Stimulated activated CD8-positive, alpha-beta memory T cell treated with anti-CD3 and anti-CD28 coated beads, Interleukin-2, amount 100 ng/mL, for 1 hour (primary cell): ENCODE measurements at places on chromosomes 13 and 19.
A peak's percentile ranks its signal among the peaks of the same experiment; 100 is the strongest.

GRCh38 chr19:10419200-10419645 lies 1.1 kb upstream of the PDE4A start:
- no peak for DNase-seq

DNA sequence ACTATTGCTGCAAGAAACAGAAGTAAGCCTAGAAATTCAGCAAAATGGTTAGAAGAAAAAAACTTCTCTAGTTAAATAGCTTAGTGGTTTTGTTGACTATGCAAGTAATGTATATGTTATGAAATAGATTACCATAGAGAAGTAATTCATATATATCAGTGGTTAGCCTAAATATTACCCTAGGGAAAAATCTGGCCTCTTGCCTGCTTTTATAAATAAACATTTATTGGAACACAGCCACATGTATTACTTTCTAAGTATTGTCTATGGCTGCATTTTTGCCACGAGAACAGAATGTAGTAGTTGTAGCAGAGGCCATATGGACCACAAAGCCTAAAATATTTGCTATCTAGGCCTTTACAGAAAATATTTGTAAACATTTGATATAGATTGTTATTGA lies 1471.7 kb upstream of the PRR20A start:
- DNase-seq = no peak

DNA sequence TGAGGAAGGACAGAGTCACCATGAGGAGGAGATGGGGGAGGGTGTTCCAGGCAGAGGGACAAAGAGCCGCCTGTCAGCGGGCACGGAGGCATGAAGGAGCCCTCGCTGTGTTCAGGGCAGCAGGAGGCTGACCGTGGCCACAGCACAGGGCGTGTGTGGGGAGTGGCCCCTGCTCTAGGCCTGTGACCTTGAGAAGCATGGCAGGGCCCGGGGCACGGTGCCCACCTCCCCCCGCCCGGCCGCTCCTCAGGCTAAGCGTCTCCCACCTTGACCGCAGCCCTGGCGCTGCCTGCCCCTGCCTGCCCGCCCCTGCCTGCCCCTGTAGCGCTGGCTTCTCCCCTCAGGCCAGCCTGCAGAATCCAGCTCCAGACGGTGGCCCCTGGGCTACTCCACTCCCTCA lies 11.6 kb downstream of the MAP2K2 start:
- no peak for DNase-seq

DNA sequence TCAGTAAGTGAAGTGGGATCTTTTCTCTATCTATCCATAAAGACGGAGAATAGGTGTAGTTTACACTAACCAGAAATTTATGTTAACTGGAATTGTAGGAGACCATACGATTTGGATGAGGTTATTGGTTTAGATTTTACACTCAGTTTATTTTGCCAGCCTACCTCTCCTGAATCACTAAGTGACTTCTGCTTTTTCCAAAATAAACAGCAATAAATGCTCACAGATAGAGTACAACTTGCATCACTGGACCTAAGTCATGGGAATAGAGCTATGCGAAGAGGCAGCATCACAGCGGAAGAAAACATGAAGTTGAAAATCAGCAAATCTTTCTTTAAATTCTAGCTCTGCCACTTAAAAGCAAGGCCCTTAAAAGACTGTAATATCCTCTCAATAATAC lies 781.0 kb downstream of the LIG4 start:
- DNase-seq = no peak

DNA sequence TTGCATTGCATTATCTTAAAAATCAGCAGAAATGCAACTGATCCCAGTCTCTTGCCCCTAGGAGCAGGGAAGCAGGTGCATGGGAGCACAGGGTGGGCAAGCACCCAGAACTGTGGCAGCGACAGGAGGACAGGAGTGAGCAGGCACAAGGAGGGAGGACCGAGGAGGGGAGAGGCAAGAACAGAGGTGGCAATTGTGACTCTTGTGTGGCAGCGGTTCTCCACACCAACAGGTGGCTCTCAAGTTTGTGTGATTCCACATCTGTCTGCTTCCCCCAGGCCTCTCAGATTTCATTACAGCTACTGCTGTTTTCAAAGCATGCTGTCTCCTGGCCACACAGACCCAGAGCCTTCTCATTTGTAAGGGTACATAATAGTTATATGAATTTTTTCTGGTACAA lies 108.5 kb downstream of the STK24 start:
- no peak for DNase-seq

DNA sequence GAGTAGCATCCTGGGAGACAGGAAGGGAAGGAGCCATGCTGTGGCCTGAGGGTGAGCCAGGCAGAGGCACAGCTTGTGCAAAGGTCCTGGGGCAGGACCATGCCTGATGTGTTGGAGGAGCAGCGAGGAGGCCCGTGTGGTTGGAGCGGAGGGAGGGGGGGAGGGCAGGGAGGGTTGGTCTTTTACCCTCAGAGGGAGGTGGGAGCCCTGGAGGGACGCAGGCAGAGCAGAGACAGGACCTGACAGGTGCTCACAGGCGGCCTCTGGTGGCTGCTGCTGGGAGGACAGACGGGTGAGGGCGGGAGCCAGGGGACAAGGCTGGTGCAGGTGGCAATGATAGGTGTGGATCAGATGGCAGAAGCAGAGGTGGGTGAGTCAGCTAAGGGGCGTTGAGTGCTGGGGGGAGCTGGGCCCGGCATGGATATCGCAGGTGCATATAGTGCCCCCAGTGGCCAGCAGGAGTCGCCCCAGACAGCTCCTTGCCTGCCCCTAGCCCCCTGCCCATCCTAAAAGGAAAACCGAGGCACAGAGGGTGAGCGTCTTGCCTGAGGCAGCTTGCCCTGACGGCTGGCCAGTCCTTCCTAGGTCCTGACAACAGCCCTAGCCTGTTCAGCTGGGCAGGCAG lies 9.8 kb upstream of the GNA15 start:
- peak; percentile 48 for DNase-seq
